ENCODE measurements at places on chromosomes 11 and 22.
A peak's percentile ranks its signal among the peaks of the same experiment; 100 is the strongest.

- DNase-seq = no peak
Observed at GRCh38 chr11:22666688-22667439, 453 bp downstream of the GAS2 start.

DNA sequence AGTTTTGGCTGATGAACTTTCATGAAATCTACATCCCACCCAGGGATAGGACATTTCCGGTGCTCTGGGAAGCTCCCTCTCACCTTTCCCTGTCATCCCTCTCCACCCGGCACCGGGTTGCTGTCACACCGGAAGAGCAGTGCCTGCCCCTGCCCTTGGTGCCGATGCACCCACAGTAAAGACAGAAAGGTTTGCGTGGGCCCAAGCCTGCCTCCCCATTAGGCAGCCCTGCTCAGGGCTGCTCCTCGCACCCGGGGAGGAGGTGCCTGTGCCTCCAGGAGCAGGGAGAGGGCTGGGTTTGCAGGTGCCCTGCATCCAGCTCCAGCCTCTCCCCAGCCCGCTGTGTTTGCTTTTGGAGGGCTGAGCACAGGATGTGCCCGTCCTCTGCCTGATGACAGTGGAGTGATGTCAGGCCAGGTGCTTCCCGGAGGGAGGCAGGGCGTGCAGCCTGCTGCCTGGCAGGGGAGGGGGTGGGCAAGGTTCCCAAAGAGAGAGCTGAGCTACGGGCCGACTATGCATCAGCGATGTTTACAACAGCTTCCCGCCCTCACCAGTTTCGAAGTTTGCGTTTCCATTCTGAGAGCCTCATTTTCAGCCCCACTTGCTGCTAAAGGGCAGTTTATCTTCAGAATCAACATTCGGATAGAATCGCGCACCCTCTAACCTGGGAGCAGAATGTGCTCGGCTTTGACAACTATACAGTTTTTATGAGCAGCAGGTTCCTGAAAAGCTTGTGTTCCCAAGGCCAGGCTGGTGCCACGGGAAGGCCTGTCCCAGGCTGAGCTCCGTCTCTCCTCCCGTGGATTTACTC, 83.2 kb upstream of the CLDN5 start:
- DNase-seq = no peak

- DNase-seq = no peak
Observed at GRCh38 chr11:97739932-97740800, 1280.6 kb upstream of the CNTN5 start.

DNA sequence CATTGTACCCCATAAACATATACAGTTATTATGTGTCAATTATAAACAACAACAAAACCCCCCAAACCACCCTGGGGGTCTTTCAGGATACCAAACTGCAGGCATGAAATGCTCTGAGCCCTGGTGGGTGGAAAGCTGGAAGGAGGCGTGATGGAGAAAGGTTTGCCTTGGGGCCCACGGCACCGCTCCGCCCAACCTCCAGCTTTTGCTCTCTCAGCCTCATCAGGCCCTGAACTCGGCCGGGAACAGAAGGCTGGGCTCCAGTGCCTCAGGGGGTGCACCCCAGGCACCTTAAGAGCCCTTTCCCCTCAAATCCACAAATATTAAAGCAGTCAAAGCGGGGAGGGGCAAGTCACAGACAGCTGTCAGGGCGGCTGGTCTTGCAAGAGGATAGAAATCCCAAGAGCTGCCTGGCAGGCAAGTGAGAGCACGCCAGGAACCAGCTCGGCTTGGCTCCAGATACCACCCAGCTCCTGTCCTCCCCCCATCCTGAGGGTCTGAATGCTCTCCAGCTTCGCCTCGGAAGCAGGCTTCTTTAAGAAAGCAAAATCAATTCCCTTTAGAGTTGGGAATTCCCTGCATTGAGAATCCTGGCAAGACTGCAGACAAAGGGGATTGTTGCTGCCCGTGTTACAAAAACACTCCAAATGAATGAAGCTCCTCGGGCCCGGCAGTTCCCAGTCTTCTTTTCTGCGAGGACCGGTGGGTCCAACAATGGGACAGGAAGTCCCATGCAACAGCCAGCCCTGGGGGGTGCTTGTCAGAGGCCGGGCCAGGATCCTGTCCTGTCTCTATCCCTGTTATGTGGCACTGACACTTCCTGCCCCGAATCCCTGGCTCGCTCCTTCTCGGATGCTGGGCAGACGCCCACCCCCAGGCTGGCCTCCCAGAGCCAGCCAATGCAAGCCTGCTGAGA, 80.8 kb downstream of the NAT10 start:
- DNase-seq = no peak

DNA sequence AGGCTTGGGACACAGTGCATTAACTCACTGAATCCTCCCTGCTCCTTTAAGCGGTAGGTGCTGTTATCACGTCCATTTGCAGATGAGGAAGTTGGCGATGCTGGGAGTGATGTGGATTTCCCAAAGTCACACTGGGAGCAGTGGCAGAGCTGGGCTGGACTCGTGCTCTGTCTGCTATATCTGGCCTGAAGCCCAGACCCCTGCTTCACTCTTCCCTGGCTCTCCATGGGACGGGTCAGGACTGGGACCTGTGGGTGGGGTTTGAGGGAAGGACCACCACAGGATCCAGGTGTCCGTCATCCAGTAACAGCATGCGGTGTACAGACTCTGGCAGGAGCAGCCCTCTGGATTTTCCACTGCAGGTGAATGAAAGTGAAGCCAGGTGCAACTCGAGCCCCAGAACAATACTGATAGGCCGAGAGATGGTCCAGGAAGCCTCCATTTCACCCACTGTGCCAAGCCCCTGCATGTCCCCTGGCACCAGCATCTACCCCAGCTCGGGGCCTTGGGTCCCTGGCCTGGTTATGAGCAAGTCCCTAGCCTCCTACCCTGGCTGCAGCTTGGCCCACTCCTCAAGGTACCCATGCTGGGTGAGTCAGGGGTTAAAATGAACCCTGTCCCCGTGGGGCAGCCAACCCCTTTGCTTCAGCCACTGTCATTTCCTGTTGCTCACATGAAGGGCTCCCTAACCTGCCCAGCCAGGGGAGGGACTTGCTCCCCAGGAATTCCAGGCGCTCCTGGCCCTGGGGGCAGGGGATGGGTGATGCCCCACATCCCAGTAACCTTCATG, 4.2 kb downstream of the USP2 start:
- DNase-seq = no peak

DNA sequence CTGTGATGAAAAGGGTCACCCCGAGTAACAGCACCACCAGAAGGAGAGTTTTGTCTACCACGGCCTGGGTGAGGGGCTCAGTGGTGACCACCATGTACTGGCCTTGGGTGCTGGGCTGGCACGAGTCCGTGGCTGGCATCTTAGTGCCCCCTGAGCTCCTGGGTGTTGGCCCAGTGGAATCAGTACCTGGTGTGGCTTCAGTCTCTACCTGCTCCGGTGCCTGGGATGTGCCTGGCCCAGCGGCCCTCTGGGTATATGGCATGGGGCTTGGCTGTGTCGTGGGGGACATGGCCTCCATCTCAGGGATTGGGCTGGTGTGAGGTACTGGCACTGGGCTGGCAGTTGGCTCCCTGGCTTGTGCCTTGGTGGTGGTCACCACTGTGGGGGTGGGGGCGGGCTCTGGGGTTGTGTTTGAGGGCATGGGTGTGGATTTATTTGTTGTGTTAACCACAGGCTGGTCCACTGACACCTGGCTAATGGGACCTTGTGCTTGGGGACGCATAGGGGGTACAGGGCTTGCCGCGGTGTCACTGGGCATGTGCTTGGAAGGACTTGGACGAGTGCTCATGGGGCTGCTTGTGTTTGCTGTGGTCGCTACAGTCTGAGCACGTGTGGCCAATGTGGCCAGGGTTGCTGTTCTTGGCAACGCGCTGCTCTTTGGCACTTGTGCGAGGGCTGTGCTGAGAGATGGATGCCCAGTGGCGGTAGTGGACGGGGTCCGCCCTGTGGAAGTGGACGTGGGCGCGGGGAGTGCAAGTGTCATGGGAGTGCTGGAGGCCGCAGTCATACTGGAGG, 9.8 kb downstream of the C11orf24 start:
- DNase-seq = no peak

- DNase-seq = no peak
Observed at GRCh38 chr11:47928426-47928825, 51.9 kb upstream of the PTPRJ start.

GRCh38 chr22:40634119-40634903, 2.2 kb downstream of the MRTFA start:
- no peak for DNase-seq

- DNase-seq = peak; percentile 88
Observed at GRCh38 chr22:31055635-31056159, 25.4 kb upstream of the SMTN start.

- DNase-seq = no peak
Observed at GRCh38 chr11:101446726-101447125, 137.1 kb downstream of the TRPC6 start.

- DNase-seq = no peak
Observed at GRCh38 chr11:41494716-41495115, 35.3 kb upstream of the LRRC4C start.

GRCh38 chr22:25777870-25778269, 35.9 kb downstream of the MYO18B start:
- DNase-seq = peak; percentile 43

DNA sequence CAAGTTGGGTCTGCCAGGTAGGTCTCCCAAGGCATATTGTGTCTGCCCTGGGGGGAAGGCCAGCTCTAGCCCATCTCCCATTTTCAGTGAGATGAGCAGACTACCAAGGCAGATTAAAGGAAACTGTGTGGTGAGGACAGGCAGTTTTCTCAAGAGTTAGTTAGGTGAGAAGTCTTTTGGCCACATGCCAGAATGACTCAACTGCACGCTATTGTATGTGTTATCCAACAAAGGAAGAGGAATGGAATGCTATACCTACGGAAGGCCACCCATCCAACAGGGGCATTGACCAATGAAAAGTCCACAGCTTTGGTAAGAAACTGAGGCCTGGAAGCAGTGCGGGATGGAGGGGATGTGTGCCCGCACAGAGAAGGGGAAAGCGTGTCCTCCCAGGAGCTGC, 941.7 kb downstream of the NTM start:
- DNase-seq = no peak

DNA sequence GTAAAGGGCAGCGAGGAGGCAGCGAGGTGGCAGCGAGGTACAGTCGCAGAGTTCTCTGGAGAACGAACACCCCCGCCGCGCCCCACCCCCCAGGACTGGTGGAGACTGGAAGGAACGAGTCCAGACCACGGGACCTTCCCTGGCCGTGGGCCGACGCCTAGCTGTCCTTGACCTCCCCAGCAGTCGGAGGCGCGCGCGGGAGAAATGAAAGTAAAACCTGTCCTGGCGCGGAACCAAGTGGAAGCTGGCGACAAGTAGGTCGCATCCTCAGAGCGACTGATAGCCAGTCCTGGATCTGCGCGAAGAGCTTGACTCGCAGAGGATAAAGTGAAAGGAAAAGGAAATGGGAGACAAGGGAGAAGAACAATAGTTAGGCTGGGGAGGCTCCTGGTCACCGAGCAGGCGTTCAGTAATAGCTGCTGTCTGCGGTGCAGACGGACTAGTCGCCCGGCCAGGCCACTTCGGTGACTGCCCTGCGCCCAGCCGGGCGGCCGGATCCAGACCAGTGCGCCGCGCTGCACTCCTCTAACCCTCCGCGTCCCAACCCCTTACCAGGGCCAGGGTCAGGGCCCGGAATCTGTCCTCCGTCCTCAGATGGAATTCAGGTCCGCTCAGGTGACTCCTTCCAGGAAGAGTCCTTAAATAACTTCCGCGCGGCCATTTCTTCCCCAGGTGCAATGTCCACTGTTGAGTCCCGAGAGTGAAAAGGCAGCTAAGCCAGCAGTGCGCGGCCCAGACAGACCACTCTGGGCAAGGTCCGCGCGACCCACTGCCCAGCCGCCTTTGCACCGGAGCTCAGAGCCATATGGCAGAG, 1.9 kb upstream of the ADM start:
- DNase-seq = no peak

DNA sequence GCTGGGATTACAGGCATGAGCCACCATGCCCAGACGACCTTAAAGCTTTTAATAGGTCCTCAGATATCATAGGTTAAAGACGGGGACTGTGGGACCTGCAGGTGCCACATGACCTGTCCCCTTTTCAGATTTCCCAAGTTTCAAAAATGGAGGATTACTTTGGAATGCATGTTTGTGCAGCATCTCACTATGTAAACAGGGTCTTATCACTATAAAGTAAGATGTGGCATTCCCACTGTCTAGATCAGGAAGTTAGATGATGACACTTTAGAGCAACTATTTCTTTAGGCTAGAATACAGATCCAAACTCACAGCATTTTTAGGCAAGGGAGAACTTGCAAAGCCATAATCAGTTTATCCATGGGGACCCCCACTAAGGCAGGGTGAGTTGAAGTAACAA, 92.8 kb downstream of the USP35 start:
- no peak for DNase-seq

GRCh38 chr11:100892886-100893285, 205.8 kb downstream of the ARHGAP42 start:
- no peak for DNase-seq

DNA sequence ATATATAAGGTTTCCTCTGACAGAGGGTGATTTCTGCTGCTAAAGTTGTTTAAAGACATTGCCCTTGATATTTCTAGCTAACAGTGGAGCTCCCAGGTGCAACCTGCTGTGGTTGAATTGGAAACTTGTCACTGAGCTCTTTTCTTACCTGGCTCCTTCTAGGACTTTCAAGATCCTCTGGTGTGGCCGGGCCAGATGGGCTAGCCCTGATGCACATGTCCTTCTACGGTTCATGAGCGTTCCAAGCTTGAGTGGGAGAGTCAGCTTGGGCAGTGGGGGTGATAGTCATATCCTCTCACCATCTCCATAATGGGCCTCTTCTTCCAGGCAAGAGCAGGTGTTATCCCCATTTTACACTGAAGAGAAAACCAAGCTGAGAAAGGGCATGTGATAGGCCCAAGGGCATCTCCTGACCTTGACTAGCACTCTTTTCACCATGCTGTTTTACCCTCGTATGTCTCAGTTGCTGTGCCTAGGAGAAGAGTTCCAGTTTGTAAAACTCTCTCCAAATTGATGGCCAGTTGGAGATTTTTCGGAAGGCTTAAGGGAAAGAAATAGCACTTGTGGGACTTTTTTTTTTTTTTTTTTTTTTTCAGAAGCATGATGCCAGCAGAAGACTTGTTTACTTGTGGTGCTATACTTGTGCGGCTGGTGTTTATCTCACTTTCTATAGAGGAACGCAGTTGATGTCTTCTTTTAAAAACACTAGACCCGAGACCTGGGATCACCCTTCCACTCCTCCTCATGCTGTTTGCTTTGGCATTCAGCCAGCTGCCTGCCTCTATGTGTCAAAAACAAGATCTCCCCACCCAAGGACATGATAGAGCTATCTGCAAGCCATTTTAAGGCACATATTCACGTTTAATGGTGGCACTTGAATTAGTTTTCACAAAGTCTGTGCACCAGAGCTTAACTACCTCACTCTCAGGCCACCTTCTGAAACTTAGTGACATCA, 32.6 kb downstream of the TEAD1 start:
- no peak for DNase-seq

Data from NCI-H460 (cell line).